Ascending aorta (tissue), 2 donors: ENCODE measurements at places on chromosomes 5 and 9.

DNA sequence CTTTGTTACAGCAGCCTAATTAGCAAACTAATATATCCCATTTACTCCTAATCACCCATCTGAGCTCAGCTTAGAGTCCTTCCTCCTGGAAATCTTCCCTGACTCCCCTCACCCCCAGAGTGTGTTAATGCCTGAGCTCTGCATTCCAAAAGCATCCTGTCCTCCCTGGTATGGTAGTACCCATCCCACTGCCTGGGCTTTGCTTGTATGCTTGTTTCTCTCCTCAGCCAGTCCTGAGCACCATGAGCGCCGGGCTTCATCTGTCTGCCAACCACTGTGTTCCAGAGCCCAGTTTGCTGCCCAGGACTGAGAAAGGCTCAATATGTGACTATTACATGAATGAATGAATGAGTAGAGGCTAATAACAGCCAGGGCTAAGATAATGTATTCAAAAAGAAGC lies 272.4 kb downstream of the CDK5RAP2 start:
- no peak for DNase-seq

- DNase-seq: no peak
Measured at GRCh38 chr5:159163701-159164046, 45.7 kb downstream of the RNF145 start.

- DNase-seq: no peak
Measured at GRCh38 chr5:109089191-109089590, 320.6 kb downstream of the PJA2 start.

- DNase-seq: no peak
Measured at GRCh38 chr5:10538103-10538788, 25.6 kb upstream of the ANKRD33B start.

DNA sequence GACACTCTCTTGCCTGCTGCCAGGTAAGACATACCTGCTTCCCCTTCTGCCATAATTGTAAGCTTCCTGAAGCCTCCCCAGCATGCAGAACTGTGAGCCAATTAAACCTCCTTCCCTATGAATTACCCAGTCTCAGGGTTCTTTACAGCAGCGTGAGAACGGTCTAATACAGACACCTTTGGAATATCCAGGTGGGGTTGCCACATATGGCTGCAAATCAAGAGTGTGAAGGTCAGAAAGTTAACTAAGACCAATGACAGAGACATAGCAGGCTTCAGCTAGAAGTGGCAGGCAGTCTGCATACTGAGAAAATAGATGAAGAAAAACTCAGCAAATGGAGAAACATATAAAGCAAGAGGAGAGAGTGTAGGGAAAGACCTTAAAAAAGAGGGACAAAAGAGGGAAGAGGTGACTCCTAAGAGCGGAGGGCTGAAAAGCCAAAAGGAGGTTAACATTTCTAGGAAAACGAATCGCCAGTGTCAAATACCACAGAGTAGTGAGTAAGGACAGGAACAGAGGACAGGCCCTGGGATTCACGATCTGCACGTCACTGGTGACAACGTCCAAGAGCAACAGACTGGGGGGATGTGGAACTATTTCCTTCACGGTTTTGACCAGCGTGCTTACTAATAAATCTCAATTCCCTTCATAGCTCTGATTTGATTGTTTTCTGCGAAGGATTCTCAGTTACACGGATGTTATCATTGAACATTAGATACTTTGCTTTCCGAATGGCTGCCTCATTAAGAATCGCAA lies 1.7 kb upstream of the ACO1 start:
- DNase-seq: no peak

GRCh38 chr5:116534964-116535651 lies 39.5 kb downstream of the SEMA6A start:
- DNase-seq: no peak

GRCh38 chr9:125239631-125240597 lies 1.2 kb downstream of the HSPA5 start:
- no peak for DNase-seq

- DNase-seq: no peak
Measured at GRCh38 chr5:33936004-33936380, 194 bp upstream of the RXFP3 start.

GRCh38 chr5:76637490-76637889 lies 14.3 kb upstream of the F2RL2 start:
- DNase-seq: no peak

- DNase-seq: no peak
Measured at GRCh38 chr5:112604732-112605630, 132.7 kb upstream of the APC start.

DNA sequence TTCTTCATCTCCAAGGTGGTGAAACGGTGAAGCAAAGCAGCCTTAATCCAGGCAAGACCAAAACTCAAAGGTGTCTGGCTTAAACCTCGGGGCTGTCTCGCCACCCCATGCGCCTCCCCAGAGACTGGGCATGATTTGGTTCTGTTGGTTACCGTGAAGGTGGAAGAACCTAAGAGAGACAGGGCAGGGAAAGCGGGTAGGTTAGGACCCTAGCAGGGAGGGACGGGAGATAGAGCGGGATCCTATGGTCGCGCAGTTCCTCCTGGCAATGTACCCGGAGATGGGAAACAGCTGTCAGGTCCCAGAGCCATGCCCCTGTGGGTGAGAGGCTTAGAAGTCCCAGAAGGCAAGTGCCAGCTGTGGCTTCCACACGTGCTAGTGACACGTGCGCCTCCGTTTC lies 418.3 kb upstream of the IRX1 start:
- no peak for DNase-seq

- DNase-seq: peak; percentile 74
Measured at GRCh38 chr9:120619751-120620655, 40.0 kb upstream of the CDK5RAP2 start.

DNA sequence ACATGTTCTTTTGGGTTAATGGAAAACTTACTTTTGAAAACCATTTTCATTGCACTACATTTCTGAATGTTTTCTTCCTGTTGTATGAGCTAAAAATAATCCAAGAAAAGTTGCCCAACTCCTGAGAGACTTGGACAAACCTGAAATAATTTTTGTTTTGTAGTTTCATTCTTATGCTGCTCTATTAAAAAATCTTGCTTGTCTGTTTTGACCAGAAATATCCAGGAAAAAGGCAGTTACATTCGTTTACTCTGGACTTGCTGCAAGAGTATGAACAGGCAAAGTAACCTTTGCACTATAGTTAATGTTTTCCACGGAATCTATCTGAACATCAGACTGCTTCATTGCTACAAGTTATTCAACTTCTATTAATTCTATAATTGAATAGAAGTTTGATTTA lies 200.1 kb upstream of the DAB2 start:
- DNase-seq: no peak

DNA sequence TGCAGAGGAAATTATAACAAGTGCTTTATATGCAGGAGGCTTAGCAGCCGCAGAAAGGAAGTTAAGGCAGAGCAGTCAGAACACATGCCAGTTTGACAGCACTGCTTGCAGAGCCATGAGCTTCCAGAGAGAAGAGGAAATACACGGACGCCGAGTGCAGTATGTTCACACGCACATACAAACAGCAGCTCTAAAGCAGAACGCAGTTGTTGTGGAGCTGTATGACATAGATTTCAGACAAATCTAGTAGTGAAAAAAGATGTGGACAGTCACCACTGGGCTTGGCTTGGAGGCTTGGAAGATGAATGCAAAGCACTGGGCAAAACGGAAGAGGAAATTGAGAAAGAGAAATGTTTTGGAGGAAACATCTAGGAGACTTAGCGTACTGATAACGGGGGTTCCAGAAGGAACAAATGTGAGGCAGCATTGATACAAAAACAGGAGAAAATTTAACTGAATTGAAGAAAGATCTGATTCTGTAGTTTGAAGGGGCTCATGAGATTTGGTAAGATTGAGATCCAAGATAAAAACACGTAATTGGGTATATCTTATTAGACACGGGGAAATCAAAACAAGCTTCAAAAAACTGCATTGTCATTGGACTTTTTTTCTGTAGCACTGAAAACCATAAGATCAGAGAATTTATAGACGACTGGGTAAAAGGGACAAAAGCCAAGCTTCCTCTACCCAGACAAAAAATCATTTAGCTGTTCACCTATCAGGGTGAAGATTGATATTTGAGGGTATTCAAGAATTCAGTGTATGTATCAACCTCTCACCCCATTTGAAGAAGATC lies 19.6 kb upstream of the ROPN1L start:
- DNase-seq: no peak

- no peak for DNase-seq
Measured at GRCh38 chr5:73540192-73540591, 25.2 kb downstream of the ANKRA2 start.

DNA sequence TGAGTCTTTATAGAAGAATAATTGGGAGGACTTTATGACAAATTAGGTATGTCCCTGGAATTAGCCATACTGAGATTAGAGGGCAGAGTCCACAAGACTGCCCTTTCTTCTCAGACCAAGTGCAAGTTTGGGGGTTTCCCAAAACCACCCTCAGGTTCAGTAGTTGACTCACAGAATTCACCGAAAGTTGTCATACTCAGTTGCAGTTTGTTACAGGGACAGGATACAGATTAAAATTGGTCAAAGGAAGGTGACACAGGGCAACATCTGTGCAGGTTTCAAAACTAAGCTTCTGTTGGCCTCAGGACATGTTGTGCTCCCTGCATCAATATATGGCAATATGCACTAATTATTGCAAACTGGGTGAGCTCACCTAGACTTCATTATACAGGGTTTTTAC lies 3.8 kb downstream of the RANBP17 start:
- no peak for DNase-seq

GRCh38 chr5:126641387-126641786 lies 40.6 kb downstream of the PHAX start:
- DNase-seq: no peak

- DNase-seq: no peak
Measured at GRCh38 chr5:64693636-64694035, 3.3 kb downstream of the SHISAL2B start.

- no peak for DNase-seq
Measured at GRCh38 chr5:61141801-61142200, 20.5 kb downstream of the SMIM15 start.

DNA sequence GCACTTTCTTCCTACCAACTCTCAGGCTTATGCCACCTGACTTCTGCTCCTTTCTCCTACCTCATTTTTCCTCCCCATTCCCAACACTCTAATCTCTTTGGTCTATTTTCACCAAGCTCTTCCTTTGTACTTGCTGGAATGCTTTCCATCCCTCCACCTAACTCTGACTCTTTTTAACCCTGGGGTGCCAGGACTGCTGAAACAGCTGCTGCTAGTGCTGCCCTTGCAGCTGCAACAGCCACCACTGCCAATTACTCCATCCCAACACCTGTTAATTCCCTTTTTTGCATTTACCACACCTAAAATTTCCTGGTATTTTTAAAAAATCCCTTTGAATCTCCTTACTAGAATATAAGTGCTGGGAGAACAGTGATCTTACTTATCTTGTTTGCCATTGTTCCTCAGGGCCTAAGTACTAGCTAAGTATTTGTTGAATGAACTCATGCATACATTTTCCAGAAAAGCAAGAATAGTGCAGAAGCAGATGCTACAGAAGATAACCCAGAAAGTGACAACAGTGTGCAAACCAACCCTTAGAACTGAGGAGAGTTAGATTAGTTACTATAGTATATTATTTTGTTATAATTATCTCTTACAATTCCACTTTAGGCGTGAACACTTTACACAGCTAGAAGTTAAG lies 11.5 kb downstream of the NADK2 start:
- no peak for DNase-seq

GRCh38 chr5:77985247-77985646 lies 209.1 kb upstream of the TBCA start:
- no peak for DNase-seq

GRCh38 chr5:17713301-17713700 lies 79.0 kb downstream of the TAF11L14 start:
- no peak for DNase-seq

GRCh38 chr5:64771736-64772135 lies 3.0 kb downstream of the CWC27 start:
- DNase-seq: no peak

- DNase-seq: no peak
Measured at GRCh38 chr5:139668064-139668880, 20.1 kb downstream of the CXXC5 start.

DNA sequence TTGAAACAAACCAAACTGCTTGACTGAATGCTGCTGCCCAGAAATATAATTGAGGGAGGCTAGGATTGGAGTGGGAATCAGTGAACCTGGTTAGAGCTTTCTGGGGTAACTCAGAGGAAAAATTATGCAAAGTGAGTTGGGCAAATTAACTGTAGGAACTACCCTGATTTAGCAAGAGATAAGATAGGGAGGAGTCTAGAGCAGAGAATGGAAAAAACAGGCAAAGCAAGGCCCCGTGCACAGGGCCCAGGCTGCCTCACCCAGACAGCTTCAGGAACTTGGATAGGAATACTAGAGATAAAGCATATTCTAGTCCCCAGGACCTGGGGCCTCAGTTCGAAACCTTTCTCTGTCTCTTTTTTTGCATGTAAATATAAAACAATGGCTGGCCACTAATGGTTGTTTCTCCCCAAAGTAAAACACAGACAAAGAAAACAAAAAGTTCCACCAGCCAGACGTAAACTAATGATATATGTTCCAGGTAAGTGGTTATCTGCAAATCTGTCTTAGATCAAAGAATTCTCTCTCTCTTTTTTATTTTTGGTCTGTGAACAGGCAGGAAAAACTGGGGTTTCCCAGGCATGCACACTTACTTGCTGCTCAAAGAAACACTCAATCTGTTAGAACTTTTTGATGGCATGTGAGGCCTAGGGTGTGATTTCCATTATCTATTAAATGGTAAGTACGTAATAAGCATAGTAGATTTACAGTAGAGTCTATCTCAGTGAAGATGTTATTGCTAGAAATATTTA lies 168.1 kb upstream of the MAP3K1 start:
- no peak for DNase-seq

GRCh38 chr9:134046894-134047681 lies 20.7 kb downstream of the BRD3 start:
- DNase-seq: no peak

DNA sequence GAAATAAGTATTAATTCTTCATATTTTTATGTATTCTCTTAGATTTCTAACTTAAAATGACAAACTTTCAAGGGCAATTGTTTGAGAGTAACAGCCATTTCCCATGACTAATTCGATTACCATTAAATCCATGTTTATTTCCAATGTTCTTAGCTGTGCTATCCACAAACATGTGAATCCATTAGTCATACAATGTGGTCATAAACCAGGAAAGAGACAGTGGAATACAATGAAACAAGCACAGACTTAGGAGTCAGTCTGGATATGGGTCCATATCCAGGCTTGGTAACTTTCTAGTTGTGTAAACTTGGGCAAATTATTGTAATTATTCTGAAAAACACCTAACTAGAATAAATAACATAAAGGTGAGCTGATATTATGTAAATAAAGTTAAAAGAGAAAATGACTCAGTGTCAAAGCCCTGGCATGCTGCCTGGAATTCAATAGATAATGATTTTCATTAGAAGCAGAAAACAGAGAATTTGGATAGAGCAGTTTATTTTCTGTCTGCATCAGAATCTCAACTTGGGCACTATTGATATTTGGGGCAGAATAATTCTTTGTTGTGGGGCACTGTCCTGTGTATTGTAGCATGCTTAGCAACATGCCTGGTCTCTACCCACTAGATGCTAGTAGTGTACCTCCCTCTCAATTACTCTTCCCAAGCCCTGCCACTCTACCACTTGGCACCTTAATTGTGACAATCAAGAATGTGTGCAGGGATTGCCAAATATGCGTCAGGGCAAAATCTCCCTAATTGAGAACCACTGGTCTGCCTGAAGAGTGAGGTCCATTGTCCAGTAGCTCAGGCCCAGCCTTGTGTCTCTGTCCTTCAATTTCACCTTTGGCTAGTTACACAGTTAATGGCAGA lies 44.7 kb upstream of the SLC27A6 start:
- DNase-seq: no peak
